ENCODE measurements at places on chromosomes 12 and 14.

DNA sequence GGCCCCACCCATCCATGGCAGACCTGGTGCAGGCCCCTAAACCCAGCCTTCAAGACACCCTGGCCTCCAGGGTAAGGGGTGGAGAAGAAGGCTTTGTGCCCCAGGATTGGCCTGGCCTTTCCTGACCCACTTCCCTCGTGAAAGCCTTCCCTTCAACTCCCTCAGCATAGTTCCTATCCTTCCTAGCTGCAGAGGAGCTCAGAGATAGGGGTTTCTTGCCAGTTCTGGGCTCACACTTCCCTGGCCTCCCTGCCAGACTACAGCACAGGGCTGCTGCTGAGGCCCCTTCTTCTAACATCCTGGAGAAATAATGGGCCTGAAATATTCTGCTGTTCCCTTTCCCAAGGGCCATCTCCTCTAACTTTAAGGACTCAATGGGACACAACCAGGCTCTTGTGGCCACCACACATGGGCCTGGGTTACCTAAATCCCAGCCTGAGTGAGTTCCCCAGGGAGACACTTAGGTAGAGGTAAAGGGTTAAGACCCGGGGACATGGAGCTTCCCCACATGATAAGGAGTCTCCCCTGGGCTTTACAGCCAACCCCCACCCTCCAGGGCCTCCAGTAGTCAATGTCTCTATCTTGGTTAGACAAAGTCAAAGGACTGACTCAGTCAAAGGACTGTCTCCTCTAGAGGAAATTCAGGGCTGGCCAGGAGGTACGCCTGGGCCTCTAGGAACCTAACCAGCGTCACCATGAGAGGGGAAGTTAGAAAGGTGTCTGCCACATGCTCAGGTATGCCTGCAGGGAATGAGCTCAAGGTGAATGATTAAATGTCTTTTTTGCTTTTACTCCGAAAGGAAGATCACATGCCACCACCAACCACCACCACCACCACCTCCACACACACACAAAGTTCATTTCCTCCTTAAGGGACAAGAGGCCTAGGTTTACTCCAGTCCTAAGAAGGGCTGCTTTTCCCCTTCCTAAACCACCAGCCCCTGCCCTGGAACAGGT, 7.1 kb downstream of the ZFP36L1 start:
- peak; percentile 86 for DNase-seq

GRCh38 chr14:68945190-68945584, 33.9 kb downstream of the ACTN1 start:
- no peak for DNase-seq

DNA sequence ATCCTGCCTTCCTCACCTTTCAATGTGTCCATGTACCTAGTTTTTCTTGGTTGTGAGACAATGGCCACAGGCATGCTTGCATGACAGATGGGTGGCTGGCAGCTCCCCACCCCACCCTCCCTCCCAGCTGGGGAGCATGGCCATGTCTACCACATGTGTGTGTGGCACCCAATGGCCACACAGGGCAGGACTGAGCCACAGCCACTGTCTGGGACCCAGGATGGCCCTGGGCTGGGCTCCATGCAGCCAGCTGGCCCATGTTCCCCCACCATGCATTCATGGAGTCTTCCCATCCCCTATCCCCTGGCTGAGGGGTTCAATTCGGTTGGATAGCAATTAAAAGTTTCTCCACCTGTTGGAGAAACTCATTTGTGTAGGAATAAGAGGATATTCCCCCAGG, 566.0 kb upstream of the USP15 start:
- DNase-seq = no peak

GRCh38 chr14:69658664-69659261, 47.4 kb downstream of the SUSD6 start:
- peak; percentile 48 for DNase-seq

DNA sequence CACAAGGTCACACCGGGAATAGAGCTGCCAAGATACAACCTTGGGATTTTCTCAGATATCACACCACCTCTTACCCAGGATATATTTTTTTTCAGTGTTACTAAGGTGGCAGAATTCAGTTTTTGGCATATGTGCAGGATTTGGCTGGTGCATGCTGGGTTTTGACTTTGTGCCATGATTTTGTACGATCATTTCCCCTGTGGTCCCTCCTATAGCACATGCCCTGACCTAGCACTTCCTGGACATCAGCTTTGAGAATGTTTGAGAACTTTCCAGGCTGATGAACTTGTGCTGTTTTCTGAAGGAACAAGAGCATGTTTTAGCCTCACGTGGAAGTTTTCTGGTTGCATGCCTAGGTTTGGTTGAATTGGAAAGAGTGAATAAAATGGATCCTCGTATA, 11.0 kb upstream of the TBPL2 start:
- DNase-seq = peak; percentile 82

DNA sequence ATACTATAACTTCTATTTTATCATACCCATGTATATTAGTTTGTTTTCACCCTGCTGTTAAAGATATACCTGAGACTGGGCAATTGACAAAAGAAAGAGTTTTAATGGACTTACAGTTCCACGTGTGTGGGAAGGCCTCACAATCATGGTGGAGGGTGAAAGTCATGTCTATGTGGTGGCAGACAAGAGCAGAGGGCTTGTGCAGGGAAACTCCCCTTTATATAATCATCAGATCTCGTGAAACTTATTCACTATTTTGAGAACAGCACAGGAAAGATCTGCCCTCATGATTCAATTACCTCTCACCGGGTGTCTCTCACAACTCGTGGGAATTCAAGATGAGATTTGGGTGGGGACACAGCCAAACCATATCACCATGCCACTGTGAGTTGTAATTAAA, 135.8 kb downstream of the SYNE2 start:
- no peak for DNase-seq

DNA sequence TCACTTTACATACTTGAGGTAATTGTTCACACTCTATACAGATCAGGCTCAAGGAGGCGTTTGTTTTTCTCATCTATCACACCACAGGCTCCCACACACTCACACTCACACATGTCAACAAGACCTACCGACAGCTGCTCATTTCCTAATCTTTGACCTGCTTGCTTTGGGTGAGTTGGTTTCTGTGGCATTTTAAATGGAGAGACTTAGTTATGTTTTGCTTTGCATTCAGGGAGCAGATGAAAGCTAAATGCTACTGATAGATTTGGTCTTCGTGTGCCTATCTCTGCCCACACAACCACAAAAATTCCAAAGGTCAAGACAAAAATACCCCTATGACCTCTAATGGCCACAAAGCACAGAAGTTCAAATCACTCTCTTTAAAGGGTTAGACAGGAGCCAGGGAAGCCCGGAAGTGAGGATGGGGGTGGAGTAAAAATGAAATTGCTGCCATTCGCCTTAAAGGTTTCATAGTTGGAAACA, 203.5 kb upstream of the G2E3 start:
- DNase-seq = peak; percentile 1

GRCh38 chr14:102525219-102525928, 15.8 kb upstream of the ANKRD9 start:
- DNase-seq = peak; percentile 75

GRCh38 chr12:117744418-117744817, 224.4 kb downstream of the KSR2 start:
- DNase-seq = no peak

- DNase-seq = no peak
These were observed 14.7 kb downstream of the FOXN4 start for GRCh38 chr12:109294286-109294796.

- DNase-seq = peak; percentile 75
These were observed 153.2 kb upstream of the DDHD1 start for GRCh38 chr14:53306267-53306721.

DNA sequence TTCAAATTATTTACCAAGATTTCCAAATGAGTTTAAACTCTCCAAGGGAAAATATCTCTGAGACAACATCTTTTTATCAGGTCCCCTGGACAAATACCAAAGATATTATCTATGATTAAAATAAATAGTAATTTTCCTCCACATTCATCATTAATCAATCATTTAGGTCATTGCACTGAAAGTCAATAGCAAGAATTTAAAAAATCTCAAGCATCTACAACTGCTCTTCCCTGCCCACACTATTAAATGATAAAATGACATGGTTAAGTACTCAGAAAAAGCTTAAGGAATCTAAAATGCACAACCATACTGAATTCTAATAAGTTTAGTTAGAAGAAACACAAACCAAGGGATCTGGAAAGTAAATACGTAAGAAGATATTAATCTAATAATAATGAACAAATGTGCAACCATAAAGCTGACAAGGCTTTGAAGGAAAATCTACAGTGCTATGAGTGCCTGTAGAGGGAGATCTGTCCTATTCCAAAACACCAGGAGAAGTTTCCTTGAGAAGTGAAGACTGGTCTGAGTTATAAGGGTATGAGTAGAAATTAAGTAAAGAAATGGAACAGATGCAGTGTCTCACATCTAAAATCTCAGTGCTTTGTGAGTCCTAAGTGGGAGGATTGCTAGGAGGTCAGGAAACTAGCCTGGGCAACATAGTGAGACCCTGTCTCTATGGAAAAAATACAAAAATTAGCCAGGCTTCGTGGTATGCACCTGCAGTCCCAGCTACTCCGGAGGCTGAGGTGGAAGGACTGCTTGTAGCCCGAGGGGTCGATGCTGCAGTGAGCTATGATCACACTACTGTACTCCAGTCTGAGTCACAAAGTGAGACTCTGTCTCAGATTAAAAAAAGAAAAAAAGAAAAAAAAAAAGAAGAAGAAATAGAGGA, 19.2 kb downstream of the INTS13 start:
- no peak for DNase-seq

DNA sequence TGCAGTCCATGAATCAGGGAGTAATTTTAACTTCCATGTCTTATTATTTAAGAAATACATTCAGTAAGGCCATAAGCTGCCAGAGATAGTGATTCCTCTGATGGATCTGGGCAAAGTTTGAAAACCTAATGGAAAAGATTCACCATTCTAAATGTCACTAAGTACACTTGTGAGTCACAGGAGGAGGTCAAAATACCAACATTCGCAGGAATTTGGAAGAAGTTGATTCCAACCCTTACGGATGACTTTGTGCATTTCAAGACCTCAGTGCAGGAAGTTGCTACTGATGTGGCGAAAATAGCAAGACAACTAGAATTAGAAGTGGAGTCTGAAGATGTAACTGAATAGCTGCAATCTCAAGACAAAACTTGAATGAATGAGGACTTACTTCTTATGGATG, 69.8 kb downstream of the OSBPL8 start:
- DNase-seq = peak; percentile 17

DNA sequence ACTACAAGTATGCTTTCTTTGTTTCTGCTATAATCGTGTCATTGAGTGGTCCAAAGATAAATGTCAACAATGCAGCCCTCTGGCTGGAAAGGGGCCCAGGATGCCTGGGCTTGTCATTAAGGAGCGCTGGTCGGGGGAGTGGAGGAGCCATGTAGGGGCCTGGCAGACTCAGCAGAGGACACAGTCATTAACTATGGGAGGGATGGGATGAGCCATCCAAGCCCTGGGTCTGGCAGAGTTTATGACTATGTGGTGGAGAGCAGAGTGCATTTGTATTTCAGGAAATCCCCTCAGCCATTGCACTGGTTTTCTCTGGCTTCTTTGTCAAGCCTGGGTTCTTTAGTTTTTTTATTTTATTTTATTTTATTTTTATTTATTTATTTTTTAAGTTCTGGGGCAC, 243.1 kb downstream of the C12orf75 start:
- no peak for DNase-seq

DNA sequence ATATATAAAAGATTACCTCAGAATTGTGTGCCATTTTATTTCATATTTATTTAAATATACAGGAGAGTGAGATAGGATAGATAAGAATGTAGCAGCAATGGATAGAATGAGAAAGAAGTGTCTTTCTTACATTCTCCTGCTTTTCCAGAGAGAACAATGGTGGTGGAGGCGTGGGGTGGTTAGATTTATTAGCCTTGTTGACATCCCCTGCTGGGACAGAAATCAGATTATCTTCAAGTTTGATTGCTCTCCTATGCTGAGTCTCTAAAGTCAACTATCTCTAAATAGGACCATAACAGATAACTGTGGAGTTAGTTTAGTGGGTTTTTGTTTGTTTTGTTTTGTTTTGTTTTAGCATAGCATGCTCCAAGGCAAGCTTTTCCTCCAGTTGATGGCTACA, 397.6 kb downstream of the LRFN5 start:
- DNase-seq = no peak

DNA sequence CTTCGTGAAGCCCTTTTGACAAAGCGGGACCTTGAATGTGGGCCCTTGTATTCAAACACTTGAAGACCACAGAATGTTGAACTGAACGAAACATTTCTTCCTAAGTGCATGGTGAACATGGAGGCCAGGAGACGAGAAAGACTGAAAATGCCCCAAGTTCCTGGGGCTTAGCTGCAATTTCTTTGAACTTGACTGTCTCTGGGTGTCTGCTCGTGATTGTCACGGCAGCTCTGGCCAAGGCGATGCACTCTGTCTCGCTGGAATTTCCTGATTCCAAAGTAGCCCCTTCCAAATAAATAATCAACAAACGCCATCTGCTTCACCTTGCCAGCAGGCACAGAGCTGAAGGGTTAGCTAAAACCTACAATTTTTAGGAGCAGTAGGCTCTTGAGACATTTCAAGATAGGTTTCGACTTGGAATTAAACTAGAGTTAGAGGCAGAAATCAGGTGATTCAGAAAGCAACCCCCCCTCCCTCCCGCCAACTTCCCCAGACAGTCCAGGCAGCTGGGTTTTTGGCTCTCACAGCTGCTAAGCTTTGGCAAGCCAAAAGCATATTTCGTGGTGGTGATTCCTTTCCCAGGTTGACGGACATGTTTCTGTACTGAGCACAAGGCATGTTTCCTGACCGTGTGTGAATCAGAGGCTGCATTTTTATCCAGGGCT, 13.5 kb upstream of the IRF2BPL start:
- peak; percentile 97 for DNase-seq

GRCh38 chr12:107242189-107242588, 148.8 kb upstream of the CRY1 start:
- DNase-seq = no peak

- DNase-seq = peak; percentile 79
These were observed at the start of gene RAPGEF3 for GRCh38 chr12:47758834-47759690. Gene RAPGEF3, minus strand, starts transcription at chr12:47758880. Its CDS starts 324 bp downstream, at chr12:47758556.

DNA sequence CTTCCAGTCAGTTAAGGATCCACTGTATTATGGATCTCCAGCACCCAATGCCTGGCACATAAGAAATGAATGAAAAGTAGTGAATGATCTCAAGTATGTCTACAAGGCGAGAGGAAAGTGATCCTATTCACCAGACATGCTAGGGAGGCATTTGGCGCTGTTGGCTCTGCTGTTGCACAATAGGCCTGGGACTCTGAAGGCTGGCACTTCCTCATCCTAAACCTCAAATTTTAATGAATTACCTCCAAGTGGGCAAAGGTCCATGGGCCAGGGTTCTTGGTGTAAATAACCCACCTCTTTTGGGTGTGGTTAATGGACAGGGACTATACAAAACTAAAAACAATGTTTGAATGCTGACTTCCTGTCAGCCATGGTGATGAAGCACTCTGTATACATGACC, 173.4 kb upstream of the PZP start:
- no peak for DNase-seq

- DNase-seq = no peak
These were observed 95.5 kb upstream of the RPL10L start for GRCh38 chr14:46747001-46747652.
